Progenitor cell of endocrine pancreas (in vitro differentiated cells): ENCODE measurements at places on chromosomes 4 and X.

GRCh38 chr4:25174674-25175073 is 14.4 kb upstream of the SEPSECS start:
- H3K4me1 ChIP-seq: no peaks in the 10 kb centered on the region
- no peak for DNase-seq
- H3K27me3 ChIP-seq: no peaks in the 10 kb centered on the region
- H3K27ac ChIP-seq: no peak overlapping the region
- H3K4me3 ChIP-seq: no peak overlapping the region
- no peaks in the 10 kb centered on the region for H3K36me3 ChIP-seq

DNA sequence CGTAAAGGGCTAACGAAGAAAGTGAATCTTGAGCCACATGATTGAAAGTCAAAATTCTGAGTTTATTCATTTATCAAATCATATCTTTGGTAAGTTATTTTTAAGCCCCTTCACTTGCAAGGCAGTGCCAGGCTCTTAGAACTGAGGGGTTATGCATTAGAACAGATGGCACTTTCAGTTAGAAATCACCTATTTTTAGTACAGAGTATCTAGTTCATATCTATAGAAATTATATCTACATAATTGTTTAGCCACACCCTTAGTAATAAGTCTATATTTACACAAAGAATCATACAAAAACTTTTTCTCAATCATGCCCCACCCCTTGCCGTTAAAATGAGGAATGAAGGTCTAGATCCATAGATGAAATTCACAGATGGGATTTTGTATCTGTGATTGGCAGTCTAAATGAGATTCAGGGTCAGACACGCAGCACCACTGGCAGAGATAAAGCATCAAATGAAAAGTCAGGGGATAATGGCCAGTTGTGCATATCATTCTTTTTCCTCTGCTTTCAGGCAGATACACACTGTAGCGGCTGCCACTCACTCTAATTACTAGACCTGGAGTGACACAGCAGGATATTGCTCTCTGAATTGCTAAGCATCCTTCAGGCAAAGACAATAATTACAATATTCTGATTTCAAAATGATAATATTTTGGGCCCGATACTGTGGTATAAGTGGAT is 440.5 kb downstream of the MAPK10 start:
- H3K27me3 ChIP-seq: no peaks in the 10 kb centered on the region
- H3K36me3 ChIP-seq: peaks cover 11% of the 10 kb centered on the region

GRCh38 chr4:119722670-119723069 is 94.1 kb upstream of the PDE5A start:
- no peak overlapping the region for H3K27ac ChIP-seq
- DNase-seq: no peak
- H3K4me1 ChIP-seq: peaks cover 18% of the 10 kb centered on the region
- H3K36me3 ChIP-seq: peaks cover 7% of the 10 kb centered on the region
- no peaks in the 10 kb centered on the region for H3K27me3 ChIP-seq

GRCh38 chrX:50779694-50780093 is 34.3 kb downstream of the SHROOM4 start:
- no peak for DNase-seq
- peak overlapping the region; percentile 19 for H3K27ac ChIP-seq
- H3K4me1 ChIP-seq: no peaks in the 10 kb centered on the region

DNA sequence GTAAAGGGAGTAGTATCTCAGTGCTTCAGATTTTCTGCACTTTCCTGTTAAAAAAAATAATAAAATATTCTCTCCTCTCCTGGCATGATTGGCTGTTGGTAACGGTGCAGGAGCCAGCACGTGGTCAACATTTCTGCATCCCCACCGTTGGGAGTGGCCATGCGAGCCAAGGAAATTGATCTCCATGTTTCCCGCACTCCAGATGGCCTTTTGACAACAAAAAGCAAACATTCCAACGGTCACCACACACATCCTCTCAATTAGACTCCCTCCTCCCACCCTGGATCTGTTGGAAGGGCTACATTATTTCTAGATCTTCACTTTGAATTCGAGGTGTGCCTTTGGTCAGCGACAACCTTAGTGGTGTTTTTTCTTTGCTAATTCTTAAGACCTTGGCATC is 45.0 kb downstream of the STK32B start:
- H3K27ac ChIP-seq: no peak overlapping the region
- peaks cover 2% of the 10 kb centered on the region for H3K4me1 ChIP-seq
- H3K4me3 ChIP-seq: no peak overlapping the region

DNA sequence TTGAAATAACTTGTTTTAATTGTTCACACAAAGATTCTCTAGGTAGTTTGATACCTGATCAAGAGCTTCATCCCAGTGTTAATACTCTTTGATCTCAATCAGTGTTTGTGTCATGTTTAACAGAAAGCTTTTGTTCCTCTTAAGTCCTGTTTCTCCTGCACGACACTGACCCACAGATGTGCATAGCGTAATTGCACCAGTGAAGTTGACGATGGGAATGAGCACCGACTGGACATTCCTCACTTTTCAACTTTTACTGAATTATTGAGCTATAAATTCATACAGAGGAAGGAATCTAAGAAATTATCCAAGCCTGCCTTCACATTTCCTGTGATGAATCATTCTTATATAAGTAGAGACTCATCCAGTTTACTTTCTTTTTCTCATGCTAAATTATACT is 878.7 kb upstream of the TENM3 start:
- H3K27me3 ChIP-seq: no peaks in the 10 kb centered on the region
- no peak for DNase-seq
- no peaks in the 10 kb centered on the region for H3K4me1 ChIP-seq
- H3K4me3 ChIP-seq: no peak overlapping the region

GRCh38 chr4:146098978-146099377 is 76.5 kb upstream of the LSM6 start:
- no peak overlapping the region for H3K4me3 ChIP-seq
- no peak for DNase-seq
- H3K27ac ChIP-seq: no peak overlapping the region
- H3K4me1 ChIP-seq: peaks cover 8% of the 10 kb centered on the region

- H3K36me3 ChIP-seq: no peaks in the 10 kb centered on the region
Measured at GRCh38 chrX:15277604-15278003, 7.7 kb upstream of the ASB9 start.

DNA sequence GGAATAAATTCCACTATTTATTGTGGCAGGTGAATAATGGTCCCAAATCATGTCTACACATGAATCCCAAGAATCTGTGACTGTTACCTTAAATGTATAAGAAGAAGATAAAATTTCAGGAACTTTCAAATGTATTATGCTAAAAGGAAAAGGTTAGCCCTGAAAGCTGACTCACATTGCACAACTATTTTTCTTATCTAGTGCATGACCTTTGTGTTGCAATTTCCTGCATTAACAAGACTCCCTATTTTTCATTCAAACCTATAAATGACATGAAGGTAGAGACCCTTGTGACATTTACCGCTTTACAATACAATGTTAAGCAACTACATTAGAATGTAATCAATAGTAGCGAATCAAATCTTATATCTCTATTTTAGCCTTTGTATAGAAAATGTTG is 36.7 kb downstream of the UBQLN2 start:
- no peak overlapping the region for H3K4me3 ChIP-seq
- peaks cover 1% of the 10 kb centered on the region for H3K4me1 ChIP-seq
- no peak overlapping the region for H3K27ac ChIP-seq
- no peaks in the 10 kb centered on the region for H3K27me3 ChIP-seq
- no peaks in the 10 kb centered on the region for H3K36me3 ChIP-seq

GRCh38 chrX:13099121-13099520 is 54.7 kb upstream of the FAM9C start:
- H3K4me3 ChIP-seq: no peak overlapping the region
- no peak for DNase-seq
- H3K36me3 ChIP-seq: peaks cover 2% of the 10 kb centered on the region
- peaks cover 19% of the 10 kb centered on the region for H3K4me1 ChIP-seq

- H3K27me3 ChIP-seq: no peaks in the 10 kb centered on the region
- H3K4me3 ChIP-seq: no peak overlapping the region
- no peaks in the 10 kb centered on the region for H3K4me1 ChIP-seq
- no peaks in the 10 kb centered on the region for H3K36me3 ChIP-seq
- no peak overlapping the region for H3K27ac ChIP-seq
- no peak for DNase-seq
Measured at GRCh38 chrX:155333544-155334100, 792 bp downstream of the CLIC2 start.

- H3K27me3 ChIP-seq: no peaks in the 10 kb centered on the region
- no peak overlapping the region for H3K27ac ChIP-seq
- H3K4me3 ChIP-seq: no peak overlapping the region
- no peak for DNase-seq
- peaks cover 9% of the 10 kb centered on the region for H3K4me1 ChIP-seq
Measured at GRCh38 chr4:53778155-53778554, 186.9 kb upstream of the LNX1 start.

DNA sequence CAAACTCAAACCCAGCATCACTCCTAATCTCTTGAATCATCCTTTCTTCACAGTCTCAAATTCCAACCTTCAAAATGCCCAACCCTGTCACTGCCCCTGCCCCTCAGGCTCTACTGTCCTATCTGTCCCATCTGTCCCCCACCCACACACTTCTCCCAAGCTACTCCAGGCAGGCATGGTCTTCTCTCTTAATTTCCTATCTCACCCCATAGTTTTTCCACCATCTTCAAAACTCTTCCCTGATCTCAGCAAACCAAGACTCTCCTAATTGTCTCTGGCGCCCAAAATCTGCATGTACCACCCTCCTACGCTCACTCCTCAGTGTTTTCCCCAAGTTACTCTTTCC is 644 bp downstream of the LAMP2 start:
- H3K36me3 ChIP-seq: peaks cover 5% of the 10 kb centered on the region
- no peaks in the 10 kb centered on the region for H3K27me3 ChIP-seq
- DNase-seq: no peak
- peaks cover 8% of the 10 kb centered on the region for H3K4me1 ChIP-seq

GRCh38 chr4:112848911-112849310 is 200.5 kb upstream of the ANK2 start:
- H3K27ac ChIP-seq: no peak overlapping the region
- no peak overlapping the region for H3K4me3 ChIP-seq

DNA sequence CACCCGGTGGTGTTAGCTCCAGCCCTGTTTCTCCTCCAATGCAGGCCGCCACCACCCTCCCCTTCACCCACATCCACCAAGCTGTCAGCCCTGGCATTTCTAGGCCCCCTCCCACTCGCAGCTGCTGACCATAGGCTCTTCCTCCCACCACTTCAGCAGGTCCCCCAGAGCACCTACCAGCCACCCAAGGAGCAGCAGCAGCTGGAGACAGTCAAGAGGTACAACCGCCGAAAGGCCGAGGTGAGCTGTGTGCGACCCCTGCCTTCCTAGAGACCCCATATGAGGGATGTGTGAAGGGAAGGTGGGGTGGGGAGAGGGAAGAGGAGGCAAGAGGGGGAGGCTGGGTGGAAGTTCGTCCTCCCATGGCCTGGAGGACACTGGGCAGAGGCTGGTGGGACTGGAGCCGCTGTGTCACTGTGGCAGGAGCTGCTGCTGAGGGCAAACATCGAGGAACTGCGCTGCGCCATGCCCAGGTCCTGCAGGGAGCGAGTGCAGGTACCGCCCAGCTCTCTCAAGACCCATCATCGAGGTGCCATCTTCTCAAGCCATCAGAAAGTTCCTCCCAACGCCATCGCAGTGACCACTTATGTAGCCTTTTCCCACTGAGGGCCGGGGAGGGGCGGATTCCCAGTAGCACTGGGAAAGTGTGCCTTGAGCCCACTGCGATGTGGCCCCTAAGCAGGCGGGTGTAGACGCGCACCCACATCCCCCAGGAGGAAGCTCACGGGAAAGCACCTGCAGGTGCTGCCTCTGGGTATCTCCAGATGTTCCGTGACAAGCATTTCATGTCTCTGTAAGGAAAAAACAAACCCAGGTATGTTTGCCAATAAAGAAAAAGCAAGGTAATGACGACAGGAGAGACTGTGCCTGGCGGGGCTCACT is 19.2 kb upstream of the RNF4 start:
- H3K36me3 ChIP-seq: no peaks in the 10 kb centered on the region
- H3K27ac ChIP-seq: no peak overlapping the region
- no peak for DNase-seq
- no peaks in the 10 kb centered on the region for H3K27me3 ChIP-seq

DNA sequence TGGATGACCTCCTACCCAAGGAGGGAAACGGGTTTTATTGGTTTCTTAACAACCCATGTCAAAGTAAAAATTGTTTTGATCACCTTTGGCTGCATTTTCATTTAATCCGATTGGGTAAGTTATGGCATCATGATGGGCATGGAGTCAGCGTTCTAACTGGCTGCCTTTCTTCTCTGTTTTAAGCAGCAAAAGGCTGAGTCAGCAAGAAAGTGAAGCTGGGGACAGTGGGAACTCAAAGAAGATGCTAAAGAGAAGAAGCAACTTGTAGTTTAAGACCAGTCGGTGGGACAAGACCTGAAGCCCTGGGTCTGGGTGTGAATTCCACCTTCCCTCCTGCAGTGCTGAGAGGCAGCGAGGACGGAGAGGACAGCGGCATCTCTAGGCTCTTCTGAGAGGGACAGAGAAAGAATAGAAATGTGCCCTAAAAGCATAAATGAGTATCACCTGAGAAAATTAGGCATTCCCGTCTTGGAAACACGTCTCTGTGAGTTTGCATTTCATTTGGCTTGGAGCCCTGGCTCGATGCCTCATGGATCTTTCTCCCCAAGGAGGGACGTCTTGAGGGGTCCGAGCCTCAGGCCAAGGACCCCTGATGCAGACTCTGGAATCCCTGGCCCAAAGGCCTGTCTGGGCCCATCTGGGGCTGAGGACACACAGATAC is 82.0 kb downstream of the CRMP1 start:
- DNase-seq: no peak
- peaks cover 44% of the 10 kb centered on the region for H3K36me3 ChIP-seq
- H3K4me1 ChIP-seq: no peaks in the 10 kb centered on the region
- no peak overlapping the region for H3K4me3 ChIP-seq
- H3K27ac ChIP-seq: no peak overlapping the region

- no peak overlapping the region for H3K27ac ChIP-seq
- no peaks in the 10 kb centered on the region for H3K27me3 ChIP-seq
- no peak overlapping the region for H3K4me3 ChIP-seq
- no peaks in the 10 kb centered on the region for H3K4me1 ChIP-seq
Measured at GRCh38 chrX:2629316-2630007, 61.6 kb upstream of the CD99 start.

DNA sequence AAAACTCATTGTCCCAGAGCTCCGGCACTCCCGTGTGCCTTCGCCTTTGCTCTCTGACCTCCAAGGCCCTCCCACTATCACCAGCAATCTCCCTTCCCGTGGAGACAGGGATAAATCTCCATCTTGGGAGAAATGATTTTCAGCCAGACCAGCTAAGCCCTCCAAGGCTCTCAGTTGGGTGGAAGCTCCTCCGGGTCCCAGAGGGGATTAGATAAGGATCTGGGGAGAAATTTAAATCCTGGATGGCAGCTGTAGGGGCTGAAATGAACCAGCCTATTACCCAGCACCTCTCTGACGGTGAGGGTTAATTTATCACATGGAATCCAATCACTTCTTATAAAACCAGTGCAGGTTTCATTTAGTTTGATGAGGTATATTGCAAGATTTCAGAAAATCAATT is 366.2 kb downstream of the FBXW7 start:
- no peaks in the 10 kb centered on the region for H3K36me3 ChIP-seq
- H3K27me3 ChIP-seq: peaks cover 9% of the 10 kb centered on the region
- H3K27ac ChIP-seq: no peak overlapping the region

GRCh38 chr4:176343286-176343685 is 23.5 kb downstream of the SPCS3 start:
- no peak overlapping the region for H3K27ac ChIP-seq
- peaks cover 8% of the 10 kb centered on the region for H3K4me1 ChIP-seq
- H3K4me3 ChIP-seq: no peak overlapping the region
- peaks cover 10% of the 10 kb centered on the region for H3K36me3 ChIP-seq
